ENCODE measurements at places on chromosomes 13 and 19. TPM values are rescaled to one million over a fixed set of nuclear protein-coding genes. Genes with fewer than 3 reads are reported as not detected.

PDE4A gene
- total RNA-seq: 5.3 TPM

DNA sequence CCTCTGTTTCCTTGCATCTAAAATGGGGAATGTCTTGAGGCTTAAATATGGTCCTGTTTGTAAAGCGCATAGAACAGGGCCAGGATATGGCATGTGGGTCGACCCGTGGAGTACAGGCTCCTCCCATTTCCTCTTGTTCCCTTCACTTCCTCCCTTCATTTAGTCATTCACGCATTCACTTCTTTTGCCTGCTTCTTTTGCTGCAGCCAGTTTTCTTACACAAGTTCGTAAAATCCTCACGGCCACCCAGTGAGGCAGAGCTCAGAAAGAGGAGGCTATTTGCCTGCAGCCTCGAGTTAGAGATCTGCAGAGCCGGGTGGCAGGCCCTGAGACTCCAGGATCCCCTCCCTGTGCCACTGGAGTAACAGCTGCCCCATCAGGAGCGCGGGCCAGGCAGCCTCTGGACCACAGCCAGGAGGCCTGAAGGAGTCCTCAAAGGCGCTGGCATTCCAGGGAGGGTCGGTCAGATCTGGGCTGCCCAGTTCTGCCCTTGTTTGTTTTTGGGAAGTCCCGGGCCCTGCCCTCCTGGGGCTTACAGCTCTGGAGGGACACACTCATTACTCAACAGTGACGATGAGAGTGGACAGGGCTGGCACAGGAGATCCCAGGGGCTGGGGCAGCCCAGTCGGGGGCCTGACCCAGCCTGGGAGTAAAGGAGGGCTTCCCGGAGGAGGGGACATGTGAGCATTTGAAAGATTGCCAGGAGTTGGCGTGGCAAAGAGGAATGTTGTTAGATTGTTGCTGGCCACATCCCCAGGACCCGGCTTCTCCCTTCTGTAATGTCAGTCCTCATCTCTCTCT, 4.6 kb downstream of the PPP5C start:
- no peak for DNase-seq

GRCh38 chr19:55440411-55441105, 2.5 kb downstream of the SHISA7 start:
- peak; percentile 88 for DNase-seq

ZNF730 gene
- 32.6 TPM for total RNA-seq

DNA sequence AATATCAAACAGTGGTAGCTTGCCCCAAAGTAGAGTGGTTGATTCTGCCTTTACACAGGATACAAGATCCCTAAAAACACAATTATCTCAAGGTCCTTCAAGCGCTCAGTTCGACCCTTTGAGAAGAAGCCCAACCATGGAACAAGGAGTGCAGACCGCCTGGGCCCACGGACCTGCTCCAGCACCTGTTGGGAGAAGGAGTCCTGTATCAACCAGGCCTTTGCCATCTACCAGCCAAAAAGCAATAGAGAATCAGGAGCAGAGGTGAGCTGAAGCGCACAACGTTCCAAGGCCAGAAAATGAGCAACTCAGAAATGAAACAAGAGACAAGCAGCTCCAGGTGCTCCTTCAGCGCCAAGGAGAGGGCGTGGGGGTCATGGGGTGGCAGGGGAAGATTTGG, 6.3 kb upstream of the LILRB3 start:
- no peak for DNase-seq

CA11 gene
- total RNA-seq: 41.4 TPM

All from WTC11 (cell line).